ENCODE measurements at places on chromosomes 3 and 15. TPM values are rescaled to one million over a fixed set of nuclear protein-coding genes. Genes with fewer than 3 reads are reported as not detected.

GRCh38 chr3:3847994-3848922, 49.0 kb downstream of the LRRN1 start:
- H3K4me1 ChIP-seq = no peaks in the 10 kb centered on the region
- no peak overlapping the region for H3K27ac ChIP-seq
- DNase-seq = no peak
- H3K4me3 ChIP-seq = no peak overlapping the region

DNA sequence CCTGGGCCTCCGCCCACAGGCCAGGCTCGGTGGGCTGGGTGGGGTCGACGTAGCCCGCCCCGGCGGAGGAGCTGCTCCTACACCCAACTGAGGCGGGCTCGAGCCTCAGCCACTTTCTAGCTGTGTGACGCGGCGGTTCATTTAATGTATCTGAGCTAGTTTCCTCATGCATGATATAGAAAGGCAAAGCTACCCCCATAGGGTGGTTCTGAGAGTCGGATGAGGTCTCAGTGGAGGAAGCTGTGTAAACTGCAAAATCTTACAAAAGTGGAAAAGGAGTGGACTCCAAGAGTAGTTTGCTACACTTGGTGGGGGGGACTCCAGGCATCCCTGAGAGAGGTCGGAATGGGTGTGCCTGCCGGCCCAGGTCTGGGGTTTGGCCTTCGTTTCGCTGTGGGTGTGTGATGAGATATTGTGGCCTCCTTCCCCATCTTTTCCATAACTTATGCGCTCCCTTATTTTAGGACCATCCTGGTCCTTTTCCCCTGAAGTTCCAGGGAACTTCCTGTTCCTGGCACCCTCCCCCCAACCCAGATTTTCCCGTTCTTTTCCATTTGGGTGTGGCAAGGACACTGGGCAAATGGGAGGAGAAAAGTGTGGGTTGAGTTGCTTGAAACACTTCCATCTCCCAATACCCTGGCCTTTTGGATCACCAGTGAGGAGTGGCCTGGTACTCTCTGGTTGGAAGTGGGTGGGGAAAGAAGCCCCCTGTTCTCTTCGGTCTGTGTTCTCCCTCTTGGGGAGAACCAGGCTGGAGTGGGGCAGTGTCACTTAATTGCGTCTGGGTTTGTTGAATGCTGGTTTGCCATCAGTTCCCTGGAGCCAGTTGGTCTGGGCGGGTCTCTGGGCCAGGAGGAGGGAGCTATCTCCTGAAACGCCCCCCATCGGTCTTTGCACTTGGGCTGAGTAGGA, 1.1 kb downstream of the PDIA5 start:
- no peaks in the 10 kb centered on the region for H3K27me3 ChIP-seq
- no peak for DNase-seq
- peak overlapping the region; percentile 82 for H3K27ac ChIP-seq
- peaks cover 16% of the 10 kb centered on the region for H3K4me1 ChIP-seq

DNA sequence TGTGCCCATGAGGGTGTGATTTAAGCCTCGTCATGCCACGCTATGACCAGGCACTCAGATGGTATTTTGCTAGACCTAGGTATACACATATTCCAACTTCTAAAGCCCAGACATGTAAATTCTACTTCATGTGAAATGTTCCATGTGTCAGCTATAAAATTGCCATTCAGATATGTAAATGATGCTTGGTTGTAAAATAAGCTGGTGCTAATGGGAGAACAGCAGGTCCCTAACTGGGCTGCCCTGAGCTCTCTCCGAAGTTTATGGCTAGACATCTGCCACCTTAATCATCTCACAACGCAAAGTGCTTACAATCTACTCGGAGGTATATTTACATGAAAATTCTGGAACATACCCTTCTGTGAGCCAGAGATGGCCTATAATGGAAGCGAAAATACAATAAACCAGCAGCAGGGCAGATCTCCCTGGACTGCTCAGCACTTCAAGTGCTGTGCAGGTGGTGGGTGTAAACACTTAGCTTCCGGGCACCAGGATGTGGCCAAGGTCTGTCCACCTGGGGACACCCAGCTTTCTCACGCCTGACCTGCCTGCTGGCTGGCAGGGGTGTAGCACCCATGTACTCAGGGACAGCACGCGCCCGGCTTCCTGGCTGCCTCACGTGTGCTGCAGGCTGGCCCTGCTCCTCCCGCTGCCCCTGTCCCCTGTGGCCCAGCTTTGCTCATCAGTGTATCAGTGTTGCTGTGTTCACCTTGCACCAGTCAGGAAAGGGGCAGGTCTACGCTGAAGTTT, 82.0 kb downstream of the CHDH start:
- no peaks in the 10 kb centered on the region for H3K36me3 ChIP-seq
- DNase-seq = no peak
- no peaks in the 10 kb centered on the region for H3K27me3 ChIP-seq
- no peak overlapping the region for H3K27ac ChIP-seq

DNA sequence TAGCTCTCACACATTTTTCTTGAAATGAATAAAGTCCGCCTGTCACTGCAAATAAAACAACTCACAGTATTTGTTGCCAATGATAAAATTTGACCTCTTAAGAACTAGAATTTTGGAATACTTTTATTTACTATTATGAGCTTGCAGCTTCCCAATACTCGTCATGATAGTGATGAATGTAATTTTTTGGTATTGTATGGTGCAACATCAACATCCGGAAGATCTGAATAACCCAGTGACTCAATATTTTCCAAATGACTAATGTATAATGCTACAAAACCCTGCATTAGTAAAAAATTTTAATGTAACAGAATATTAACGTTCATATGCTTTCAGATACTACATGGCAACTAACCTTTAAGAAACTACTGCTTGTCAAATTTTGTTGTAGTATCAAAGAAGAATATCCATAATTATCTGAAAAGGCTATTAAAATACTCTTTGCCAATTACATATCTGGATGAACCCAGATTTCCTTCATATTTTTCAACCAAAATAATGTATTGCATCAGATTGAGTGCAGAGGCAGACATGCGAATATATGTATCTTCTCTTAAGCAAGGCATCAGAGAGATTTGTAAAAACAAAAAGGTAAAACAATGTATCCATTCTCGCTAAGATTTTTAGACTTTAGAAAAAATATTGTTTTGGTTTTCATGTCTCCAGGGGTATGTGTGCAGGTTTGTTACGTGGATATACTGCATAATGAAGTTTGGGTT, 95.3 kb downstream of the IGF2BP2 start:
- H3K27me3 ChIP-seq = no peaks in the 10 kb centered on the region
- H3K4me3 ChIP-seq = no peak overlapping the region
- no peaks in the 10 kb centered on the region for H3K4me1 ChIP-seq

DNA sequence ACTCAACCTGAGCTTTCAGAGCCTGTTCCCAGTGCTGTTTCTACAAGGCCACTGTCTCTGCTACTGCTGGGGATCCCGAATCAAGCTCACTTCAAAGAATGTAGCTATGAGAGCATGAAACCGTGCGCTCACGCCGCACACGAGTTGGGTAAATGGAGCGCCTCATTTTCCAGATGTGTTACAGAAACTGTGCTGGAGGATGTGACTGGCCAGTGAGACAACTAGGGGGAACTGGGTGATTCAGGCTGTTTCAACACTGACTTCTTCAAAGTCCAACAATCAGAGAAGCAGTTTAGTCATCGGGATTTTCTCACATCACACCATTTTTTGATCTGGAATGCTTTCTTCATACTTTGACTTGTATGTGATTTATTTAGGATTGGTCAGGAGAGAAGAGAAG, 3.5 kb downstream of the ZNF710 start:
- no peaks in the 10 kb centered on the region for H3K27me3 ChIP-seq
- H3K4me3 ChIP-seq = no peak overlapping the region
- peak overlapping the region; percentile 95 for H3K27ac ChIP-seq
- H3K36me3 ChIP-seq = no peaks in the 10 kb centered on the region

GRCh38 chr3:185366074-185366335, 3.1 kb downstream of the MAP3K13 start:
- no peaks in the 10 kb centered on the region for H3K27me3 ChIP-seq
- H3K4me3 ChIP-seq = no peak overlapping the region
- peaks cover 9% of the 10 kb centered on the region for H3K4me1 ChIP-seq
- H3K27ac ChIP-seq = no peak overlapping the region
- DNase-seq = no peak

DNA sequence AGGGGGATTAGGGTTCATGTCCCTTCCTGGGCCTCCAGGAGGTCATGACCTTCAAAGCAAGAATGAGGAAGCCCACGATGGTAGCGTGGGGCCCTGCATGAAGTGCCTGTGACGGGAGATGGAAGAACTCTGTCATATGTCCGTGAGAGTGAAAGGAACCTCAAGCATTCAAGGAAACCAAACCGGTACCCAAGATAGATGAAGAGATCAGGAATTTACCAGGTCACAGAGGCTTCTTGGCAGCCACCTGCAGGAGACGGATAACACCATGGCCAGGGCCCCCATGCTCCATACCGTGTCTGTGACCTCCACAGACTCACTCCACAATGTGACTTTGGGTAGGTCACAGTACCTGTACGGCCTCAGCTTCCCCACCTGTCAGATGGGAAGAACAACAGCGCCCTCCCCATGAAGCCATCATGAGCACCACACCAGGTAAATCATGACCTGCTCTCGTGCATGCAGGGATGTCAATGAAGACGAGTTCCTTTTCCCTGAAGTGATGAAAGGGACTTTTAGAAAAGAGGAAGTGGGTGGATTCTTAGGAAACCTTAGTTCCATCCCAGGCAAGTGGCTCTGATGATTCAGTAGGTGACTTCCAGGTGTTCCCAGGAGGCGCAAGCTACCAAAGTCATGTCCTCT, 23.3 kb upstream of the CYP11A1 start:
- no peaks in the 10 kb centered on the region for H3K4me1 ChIP-seq
- H3K27me3 ChIP-seq = no peaks in the 10 kb centered on the region
- H3K36me3 ChIP-seq = no peaks in the 10 kb centered on the region
- no peak for DNase-seq
- H3K4me3 ChIP-seq = no peak overlapping the region
- H3K27ac ChIP-seq = peak overlapping the region; percentile 14

DNA sequence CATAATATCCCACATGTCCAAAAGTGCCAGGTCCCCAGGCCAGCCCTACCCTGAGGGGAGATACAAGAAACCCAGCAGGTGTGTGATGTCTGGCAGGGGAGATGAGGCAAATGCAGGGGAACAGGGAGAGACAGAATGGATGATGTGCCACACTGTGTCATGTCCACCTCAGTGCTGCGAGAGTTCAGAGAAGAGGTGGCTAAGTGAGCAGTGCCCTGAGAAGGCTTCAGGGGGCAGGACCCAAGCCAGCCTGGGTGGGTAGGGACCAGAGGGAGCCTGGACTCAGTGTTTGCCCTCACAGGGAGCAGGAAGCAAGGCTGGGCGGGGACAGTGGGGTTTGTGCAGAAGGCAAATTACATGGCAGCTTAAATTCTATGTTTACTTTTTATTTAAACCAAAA, 61.2 kb downstream of the KLHL6 start:
- peak; percentile 38 for DNase-seq
- no peaks in the 10 kb centered on the region for H3K27me3 ChIP-seq
- H3K36me3 ChIP-seq = no peaks in the 10 kb centered on the region
- no peak overlapping the region for H3K27ac ChIP-seq
- H3K4me1 ChIP-seq = no peaks in the 10 kb centered on the region
- H3K4me3 ChIP-seq = no peak overlapping the region

DNA sequence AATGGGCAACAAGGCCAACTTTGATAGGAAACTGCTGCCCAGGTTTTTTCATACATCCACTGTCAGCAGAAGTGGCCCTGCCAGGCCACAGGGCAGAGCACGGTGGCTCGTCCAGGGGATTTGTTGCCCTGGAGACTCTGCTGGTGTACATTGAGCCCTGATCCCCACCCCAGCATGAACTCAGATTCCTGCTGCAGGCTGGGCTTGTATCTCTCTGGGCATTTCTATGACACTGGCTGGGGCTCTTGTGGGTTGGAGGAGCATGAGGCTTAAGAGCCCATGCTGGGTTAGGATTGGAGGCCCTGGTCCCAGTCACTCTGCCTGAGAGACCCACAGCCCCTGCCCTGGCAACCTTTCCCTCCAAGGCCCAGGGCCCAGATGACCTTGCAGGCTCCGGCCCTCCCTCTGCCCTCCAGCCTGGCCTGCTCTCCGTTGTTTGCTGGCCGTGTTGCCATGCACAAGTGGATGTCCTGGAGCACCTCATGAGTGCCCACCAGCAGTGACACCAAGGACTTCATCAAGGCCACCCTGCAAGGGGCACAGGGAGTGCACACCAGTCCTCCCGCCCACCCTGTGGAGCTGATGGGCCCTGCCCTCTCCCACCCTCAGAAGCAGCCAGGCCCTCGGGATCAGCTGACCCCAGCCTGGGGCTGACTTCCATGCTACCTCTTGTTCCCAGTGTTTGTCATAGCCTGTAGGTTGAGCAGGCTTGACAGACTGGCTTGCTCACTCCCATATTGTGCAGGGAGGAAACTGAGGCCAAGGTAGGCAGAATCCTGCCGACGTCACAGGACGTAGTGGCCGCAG, 58.2 kb downstream of the ZNF445 start:
- no peaks in the 10 kb centered on the region for H3K4me1 ChIP-seq
- no peak for DNase-seq
- no peak overlapping the region for H3K4me3 ChIP-seq
- no peaks in the 10 kb centered on the region for H3K27me3 ChIP-seq
- H3K36me3 ChIP-seq = no peaks in the 10 kb centered on the region
- no peak overlapping the region for H3K27ac ChIP-seq

DNA sequence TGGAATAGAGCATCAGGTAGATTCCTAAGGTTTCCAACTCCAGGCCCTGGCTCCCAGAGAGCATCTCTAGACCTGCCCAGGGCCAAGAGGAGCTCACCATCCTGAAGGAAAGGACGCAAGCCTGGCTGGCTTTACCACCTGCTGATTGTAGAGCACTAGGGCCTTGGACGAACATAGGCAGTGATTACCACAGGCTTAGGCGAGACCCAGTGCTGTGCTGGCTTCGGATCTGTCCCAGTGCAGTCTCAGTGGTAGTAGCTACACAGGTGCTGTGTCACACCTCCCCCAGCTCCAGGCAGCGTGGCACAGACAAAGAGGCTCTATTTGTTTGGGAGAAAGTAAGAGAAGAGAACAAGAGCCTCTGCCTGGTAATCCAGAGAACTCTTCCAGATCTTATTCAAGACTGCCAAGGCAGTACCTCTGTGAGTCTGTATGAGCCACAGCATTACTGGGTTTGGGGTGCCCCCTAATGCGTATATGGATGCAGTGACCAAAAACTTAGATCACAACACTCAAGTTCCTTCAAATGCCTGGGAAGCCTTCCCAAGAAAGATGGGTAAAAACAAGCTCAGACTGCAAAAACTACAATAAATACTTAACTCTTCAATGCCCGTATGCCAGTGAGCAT, 25.4 kb downstream of the ISG20 start:
- H3K27me3 ChIP-seq = no peaks in the 10 kb centered on the region
- no peak for DNase-seq
- H3K27ac ChIP-seq = no peak overlapping the region

Gene PPP1R14D
- 197 TPM for total RNA-seq

Gene SLC28A1
- 67.6 TPM for total RNA-seq

Gene EIF2A
- total RNA-seq = 118 TPM

Gene STRC
- total RNA-seq = not detected

Gene TMCO5A
- not detected for total RNA-seq

Gene PODXL2
- 7.4 TPM for total RNA-seq

Data from Peyer's patch (tissue), 4 donors.